ENCODE measurements at places on chromosomes 5 and 9.

DNA sequence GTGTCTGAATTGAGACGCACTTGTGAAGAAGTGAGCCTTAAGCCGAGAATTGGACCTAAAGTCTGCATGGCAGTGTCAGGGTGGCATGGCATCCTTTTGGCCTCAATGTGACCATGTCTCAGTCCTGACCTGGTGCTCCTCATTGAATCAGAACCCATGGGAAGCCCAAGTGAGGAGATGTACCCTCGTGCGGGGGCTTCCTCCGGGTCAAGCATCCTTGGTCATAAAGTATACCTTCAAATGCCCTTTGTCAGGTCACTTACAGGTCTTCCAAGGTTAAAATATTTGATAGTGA lies 202.2 kb downstream of the GADD45G start:
- DNase-seq = no peak

GRCh38 chr9:16004613-16005012 lies 451.8 kb downstream of the CCDC171 start:
- no peak for DNase-seq

DNA sequence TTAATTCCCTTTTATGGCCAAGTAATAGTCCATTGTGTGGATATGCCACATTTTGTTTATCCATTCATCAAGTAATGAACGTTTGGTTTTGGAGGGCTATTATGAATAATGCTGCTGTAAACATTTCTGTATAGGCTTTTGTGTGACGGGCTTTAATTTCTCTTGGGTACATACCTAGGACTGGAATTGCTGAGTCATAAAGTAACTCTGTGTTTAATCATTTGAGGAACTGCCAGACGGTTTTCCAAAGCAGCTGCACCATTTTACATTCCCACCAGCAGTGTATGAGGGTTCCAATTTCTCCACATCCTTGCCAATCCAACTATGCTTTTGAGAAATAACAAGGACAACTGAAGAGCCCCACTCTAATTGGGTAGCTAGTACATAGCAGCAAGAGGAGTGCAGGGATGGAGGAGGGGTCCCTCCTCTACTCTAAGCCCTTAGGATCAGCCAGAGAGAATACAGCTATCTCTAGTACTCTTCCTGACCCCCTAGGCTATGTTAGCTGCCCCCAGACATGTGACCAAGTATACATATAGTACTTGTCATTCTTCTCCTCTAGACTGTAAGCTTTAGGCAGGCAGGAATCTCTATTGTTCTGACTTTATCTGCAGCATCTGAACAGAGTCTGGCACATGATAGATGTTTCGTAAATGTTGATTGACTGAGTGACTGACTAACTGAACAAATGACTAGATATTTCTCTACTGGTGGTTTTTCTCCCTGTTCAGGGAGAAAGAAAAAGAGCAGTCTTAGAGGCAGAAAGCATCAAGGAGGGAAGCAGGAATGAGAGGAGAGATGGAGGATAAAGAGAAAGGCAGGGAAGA lies 22.1 kb upstream of the MATR3 start:
- DNase-seq = no peak

- DNase-seq = no peak
Observed at GRCh38 chr9:3214741-3215140, 311.1 kb downstream of the RFX3 start.

DNA sequence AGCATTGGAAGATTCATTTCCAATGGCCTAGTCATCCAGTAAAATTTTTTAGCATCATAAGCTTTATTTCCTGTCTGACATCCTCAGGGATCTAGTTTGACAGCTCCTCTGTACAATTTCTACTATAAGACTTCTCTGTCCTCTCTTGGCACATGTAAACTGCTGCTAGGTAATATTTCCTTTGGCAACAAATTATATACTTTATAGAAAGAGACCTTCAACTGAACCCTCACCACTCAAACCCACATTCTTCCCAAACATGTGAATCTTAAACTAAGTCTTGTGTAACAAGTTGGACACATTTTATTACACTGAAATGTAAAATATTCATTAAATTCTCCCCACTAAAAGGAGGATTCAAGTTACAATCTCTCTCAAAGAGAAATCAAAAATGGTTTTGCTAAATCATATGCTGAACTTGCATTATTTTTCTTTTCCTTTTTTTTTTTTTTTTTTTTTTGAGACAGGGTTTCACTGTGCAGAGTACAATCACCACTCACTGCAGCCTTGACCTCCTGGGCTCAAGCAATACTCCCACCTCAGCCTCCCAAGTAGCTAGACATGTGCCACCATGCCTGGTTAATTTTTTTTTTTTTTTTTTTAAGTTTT lies 36.9 kb downstream of the SCAI start:
- DNase-seq = no peak

- DNase-seq = no peak
Observed at GRCh38 chr9:128167209-128167608, 7.1 kb downstream of the BBLN start.

GRCh38 chr5:93782978-93783377 lies 41.6 kb upstream of the POU5F2 start:
- DNase-seq = no peak

DNA sequence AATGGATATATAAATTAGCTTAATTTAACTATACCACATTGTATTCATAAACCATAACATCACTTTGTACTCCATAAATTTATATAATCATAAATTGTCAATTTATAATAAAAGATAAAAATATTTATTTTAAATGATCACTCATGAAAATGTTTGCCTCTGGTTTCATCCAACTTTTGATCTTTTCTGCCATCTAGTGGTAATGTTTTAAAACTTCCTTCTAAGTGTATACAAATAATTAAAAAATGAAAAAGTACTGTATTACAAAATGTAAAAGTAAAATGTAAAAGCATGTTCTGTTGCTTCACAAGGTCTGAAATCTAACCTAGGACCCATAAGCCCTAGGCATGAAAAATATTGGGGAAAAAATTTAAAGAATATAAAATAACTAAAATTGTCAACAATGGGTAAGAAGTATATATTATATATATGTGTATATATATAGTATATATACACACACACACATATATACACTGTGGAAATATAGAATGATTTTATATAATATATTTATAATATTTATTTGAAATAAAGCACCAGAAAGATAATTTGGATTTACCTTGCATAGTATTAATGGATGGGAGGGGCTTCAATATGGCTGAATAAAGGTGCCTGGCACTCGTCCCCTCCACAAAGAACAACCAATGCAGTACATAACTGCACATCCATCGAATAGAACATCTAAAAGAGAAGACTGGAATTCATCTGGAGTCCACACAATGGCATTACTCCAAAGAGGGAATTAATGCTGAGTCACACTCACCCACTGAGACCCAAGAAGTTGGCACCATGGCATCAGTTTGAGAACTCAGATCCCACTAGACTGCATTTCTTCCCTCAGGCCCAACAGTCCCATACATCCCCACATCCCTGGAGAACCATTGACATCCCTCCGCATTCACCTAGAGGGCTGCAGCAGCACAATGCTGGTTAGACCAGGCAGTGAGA lies 32.5 kb downstream of the ANXA1 start:
- DNase-seq = peak; percentile 73

GRCh38 chr5:16983972-16984371 lies 47.9 kb upstream of the MYO10 start:
- no peak for DNase-seq

All from CD4-positive, alpha-beta T cell treated with Interleukin-4 for 1 hour (primary cell).